ENCODE measurements at places on chromosomes 7 and 10. TPM values are rescaled to one million over a fixed set of nuclear protein-coding genes. Genes with fewer than 3 reads are reported as not detected.

TMEM72 gene
- 87.9 TPM for polyA plus RNA-seq

EPHB4 gene
- 98.9 TPM for polyA plus RNA-seq

EN2 gene
- 0.09 TPM for polyA plus RNA-seq

VWC2 gene
- 1.1 TPM for polyA plus RNA-seq

GHRHR gene
- 0.11 TPM for polyA plus RNA-seq

TAS2R5 gene
- 1.9 TPM for polyA plus RNA-seq

EPDR1 gene
- polyA plus RNA-seq: 19.0 TPM

SAMD9 gene
- polyA plus RNA-seq: 4.3 TPM

C10orf143 gene
- polyA plus RNA-seq: 5.4 TPM

SPACDR gene
- 1.3 TPM for polyA plus RNA-seq

HMX2 gene
- 1.6 TPM for polyA plus RNA-seq

DLD gene
- 109 TPM for polyA plus RNA-seq

TRIM50 gene
- 0.24 TPM for polyA plus RNA-seq

TAS2R3 gene
- polyA plus RNA-seq: 1.8 TPM

ASCC1 gene
- polyA plus RNA-seq: 57.4 TPM

IFIT5 gene
- 17.4 TPM for polyA plus RNA-seq

KIAA1549 gene
- polyA plus RNA-seq: 14.2 TPM

SDHAF3 gene
- polyA plus RNA-seq: 43.3 TPM

OPALIN gene
- not detected for polyA plus RNA-seq

RNF133 gene
- 0.10 TPM for polyA plus RNA-seq

FAM241B gene
- polyA plus RNA-seq: 11.0 TPM

ARHGEF5 gene
- polyA plus RNA-seq: 32.8 TPM

ACSM6 gene
- 0.30 TPM for polyA plus RNA-seq

MKI67 gene
- polyA plus RNA-seq: 52.7 TPM

GRM3 gene
- 0.21 TPM for polyA plus RNA-seq

STEAP1B gene
- polyA plus RNA-seq: 1.3 TPM

C10orf53 gene
- polyA plus RNA-seq: not detected

CAMK1D gene
- 10.6 TPM for polyA plus RNA-seq

CTTNBP2 gene
- 28.9 TPM for polyA plus RNA-seq

SLC26A5 gene
- polyA plus RNA-seq: 0.51 TPM

FAM25G gene
- polyA plus RNA-seq: not detected

ELN gene
- 66.8 TPM for polyA plus RNA-seq

PNLIP gene
- not detected for polyA plus RNA-seq

SEMA3E gene
- polyA plus RNA-seq: 2.0 TPM

HOXA3 gene
- 39.5 TPM for polyA plus RNA-seq

FAM237B gene
- polyA plus RNA-seq: 0.33 TPM

DPP6 gene
- polyA plus RNA-seq: 44.4 TPM

PON1 gene
- polyA plus RNA-seq: 1.9 TPM

MYL10 gene
- 0.30 TPM for polyA plus RNA-seq

RELN gene
- 13.8 TPM for polyA plus RNA-seq

LEP gene
- polyA plus RNA-seq: 0.27 TPM

GLRX3 gene
- 83.2 TPM for polyA plus RNA-seq

LCOR gene
- 23.7 TPM for polyA plus RNA-seq

ATOH7 gene
- 1.4 TPM for polyA plus RNA-seq

TSPAN14 gene
- polyA plus RNA-seq: 97.3 TPM

TMEM140 gene
- polyA plus RNA-seq: 29.2 TPM

RAB19 gene
- 2.8 TPM for polyA plus RNA-seq

GIMAP2 gene
- 7.0 TPM for polyA plus RNA-seq

PLEKHS1 gene
- polyA plus RNA-seq: 0.30 TPM

TACR2 gene
- polyA plus RNA-seq: 0.29 TPM

LIPN gene
- not detected for polyA plus RNA-seq

FZD1 gene
- polyA plus RNA-seq: 52.6 TPM

LBX1 gene
- not detected for polyA plus RNA-seq

CLEC5A gene
- polyA plus RNA-seq: 0.19 TPM

MSS51 gene
- polyA plus RNA-seq: 4.9 TPM

BMPER gene
- polyA plus RNA-seq: 20.4 TPM

ITIH2 gene
- 0.30 TPM for polyA plus RNA-seq

Data from renal pelvis (tissue), 12 donors.